Activated CD4-positive, alpha-beta T cell treated with anti-CD3 and anti-CD28 coated beads, Interleukin-2, amount 50 U/mL, for 4 hours (primary cell): ENCODE measurements at places on chromosomes 2 and 18.
A peak's percentile ranks its signal among the peaks of the same experiment; 100 is the strongest.

- DNase-seq = no peak
Observed at GRCh38 chr2:234719116-234719716, 222.3 kb upstream of the ARL4C start.

GRCh38 chr2:28277466-28277865 lies 115.2 kb upstream of the FOSL2 start:
- no peak for DNase-seq

DNA sequence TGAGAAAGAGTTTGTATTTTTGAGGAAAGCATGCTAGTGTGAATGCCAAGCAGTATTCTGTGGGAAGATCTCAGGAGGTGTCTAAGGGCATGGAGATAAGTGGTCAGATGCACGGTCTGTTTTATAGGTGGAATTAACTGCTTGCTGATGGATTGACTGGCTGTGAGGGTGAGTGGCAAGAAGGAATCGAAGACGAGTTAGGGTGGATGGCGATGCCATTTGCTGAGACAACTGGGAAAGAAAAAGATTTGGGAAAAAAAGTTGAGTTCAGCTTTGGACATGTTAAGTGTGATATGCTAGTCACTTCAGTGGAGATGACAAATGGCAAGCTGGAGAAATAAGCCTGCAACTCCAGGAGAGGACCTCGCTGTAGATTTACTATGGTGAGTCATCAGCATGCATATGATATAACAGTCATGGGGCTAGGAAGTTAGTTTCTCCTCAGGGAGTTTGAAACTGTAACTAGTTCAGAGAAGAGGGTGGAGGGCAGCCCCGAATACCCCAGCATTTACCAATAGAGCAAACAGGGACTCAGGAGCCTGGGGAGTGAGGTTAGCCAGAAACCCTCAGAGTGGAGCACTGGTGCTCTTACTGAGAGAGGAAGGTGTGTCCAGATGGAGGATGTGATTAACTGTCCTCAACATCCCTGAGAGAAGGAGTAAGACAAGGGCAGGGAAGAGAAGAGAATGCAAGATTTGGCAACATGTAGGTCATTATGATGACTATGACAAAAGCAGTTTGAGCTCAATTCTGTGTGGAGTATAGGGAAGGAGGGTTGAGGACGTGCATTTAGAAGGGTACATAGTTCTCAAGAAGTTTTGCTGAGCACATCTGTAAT lies 2.0 kb upstream of the HK2 start:
- DNase-seq = no peak

- no peak for DNase-seq
Observed at GRCh38 chr2:196170213-196170605, 1.2 kb downstream of the STK17B start.

GRCh38 chr2:37664231-37664643 lies 7.2 kb downstream of the CDC42EP3 start:
- DNase-seq = no peak

- no peak for DNase-seq
Observed at GRCh38 chr2:15648593-15649525, 57.2 kb downstream of the DDX1 start.

- DNase-seq = no peak
Observed at GRCh38 chr2:182050333-182051135, 64.9 kb downstream of the PPP1R1C start.

DNA sequence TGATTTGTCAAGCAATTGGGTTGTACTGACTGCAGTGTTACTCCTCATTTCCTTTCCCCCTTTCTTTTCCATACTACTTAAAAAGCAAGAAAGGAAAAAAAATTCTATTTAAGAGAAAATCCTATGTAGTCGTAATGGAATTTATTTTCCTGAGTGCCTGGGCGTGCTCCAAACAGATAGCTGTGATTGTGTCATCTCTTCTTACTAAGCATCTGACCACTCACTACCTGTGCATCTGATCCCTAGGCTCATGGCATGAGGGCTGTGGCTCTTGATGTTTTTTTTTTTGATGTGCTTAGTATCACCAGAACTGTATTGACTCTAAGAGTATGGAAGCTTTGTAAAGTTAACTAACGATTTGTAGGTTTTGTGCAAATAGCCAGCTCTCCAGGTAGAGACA lies 19.0 kb downstream of the CRIM1 start:
- DNase-seq = no peak

GRCh38 chr2:236317938-236318396 lies 53.8 kb upstream of the ASB18 start:
- no peak for DNase-seq

- DNase-seq = no peak
Observed at GRCh38 chr2:86519349-86519748, 43.9 kb downstream of the CHMP3 start.

- no peak for DNase-seq
Observed at GRCh38 chr2:3007135-3007534, 370.5 kb downstream of the EIPR1 start.

DNA sequence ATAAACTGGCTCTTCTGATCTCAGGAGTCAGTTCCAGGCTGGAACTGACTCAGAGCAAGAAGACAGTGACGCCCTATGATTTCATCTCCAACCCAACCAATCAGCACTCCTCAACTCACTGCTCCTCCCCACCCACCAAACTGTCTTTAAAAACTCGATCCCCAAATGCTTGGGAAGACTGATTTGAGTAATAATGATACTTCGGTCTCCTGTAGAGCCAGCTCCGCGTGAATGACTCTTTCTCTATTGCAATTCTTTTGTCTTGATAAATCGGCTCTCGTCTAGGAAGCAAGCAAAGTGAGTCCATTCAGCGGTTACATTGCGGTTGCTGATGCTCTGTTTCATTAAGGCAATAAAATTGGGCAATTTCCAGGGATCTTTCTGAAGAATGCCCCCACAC lies 1025.3 kb upstream of the CNTNAP5 start:
- no peak for DNase-seq

DNA sequence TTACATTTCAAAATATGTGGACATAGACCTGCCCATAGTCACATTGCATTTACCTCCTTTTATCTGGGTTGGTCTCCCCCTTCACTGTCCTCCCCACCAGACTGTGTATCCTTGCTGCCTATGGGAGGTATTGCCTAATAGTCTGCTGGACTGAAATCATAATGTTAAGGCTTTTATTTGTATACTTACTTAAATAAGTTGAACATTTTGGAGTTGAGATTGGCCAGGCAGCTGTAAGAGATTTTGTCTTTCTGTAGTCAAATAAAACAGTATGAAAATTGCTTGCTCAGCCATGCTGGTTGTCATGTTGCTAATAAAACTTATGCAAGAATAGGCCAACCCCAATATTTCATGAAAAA lies 280.9 kb downstream of the PTPRM start:
- DNase-seq = no peak

DNA sequence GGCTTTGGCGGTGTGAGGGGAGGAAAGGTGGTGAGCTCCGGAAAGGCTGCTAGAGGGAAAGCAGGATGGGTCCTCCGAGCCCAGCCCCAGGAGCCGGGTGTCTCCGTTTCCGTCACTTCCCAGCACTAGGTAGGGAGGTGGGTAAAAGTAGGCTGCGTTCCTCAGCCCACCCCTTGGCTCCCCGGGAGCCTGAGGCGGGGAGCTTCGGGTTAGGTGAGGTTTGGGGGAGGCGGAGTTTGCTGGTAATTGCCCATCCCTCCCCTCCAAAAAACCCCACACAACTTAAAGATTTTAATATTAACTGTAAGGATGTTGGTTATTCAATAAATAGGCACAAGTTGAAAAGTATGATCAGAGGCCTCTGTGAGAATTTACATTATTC lies 552 bp upstream of the ATF2 start:
- DNase-seq = no peak

- no peak for DNase-seq
Observed at GRCh38 chr2:96091141-96091710, 25.1 kb downstream of the ADRA2B start.

DNA sequence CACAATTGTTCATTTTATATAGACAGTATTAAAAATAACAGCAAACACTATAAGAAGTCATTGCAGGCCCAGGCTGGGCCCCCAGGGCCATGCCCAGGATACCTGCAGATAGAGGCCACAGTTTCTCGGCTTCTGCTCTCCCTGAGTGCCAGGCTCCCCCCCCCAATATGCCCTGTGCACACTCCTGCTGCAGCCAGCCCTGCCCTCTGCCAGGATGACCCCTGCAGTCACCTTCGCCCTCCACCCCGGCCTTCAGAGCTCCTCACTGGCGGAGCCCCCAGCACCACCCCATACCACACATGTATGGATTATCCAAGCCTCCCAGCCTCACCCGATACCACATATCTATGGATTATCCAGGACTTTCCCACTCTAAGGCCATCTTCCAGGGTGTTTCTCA lies 104.5 kb downstream of the TPO start:
- no peak for DNase-seq

- DNase-seq = no peak
Observed at GRCh38 chr18:69626643-69627242, 226.1 kb downstream of the DOK6 start.

DNA sequence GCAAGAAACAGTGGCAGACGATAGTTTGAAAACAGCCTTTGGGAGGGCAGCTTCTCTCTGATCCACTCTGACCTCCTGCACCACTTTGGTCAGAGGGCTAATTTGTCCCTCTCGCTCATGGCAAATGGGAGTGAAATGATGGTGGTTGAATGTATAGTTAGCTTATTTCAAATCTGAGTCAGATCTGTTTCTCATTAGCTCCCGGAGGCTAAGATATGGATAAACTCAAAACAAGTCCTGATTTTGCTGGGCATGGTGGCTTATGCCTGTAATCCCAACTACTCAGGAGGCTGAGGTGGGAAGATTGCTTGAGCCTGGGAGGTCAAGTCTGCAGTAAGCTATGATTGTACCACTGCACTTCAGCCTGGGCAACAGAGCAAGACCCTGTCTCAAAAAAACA lies 145.0 kb downstream of the ALK start:
- DNase-seq = no peak

DNA sequence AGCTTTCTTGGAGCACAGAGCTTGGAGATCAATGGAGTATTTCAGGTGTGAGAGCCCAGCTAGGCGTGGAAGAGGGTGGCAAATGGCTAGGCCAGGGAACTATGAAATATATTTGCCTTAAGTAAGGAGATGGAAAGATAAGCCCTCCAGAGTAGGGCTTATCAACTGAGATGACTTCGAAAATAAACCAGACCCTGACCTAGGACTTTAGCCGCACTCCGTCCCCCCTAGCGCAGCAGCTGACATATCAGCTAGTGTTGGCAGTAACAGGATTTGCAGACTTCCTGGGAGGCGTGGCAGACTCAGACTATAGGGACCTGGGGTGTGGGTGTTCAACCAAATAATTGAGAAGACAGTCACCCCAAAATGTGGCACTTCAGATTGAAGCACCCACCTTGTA lies 127.7 kb upstream of the EPAS1 start:
- no peak for DNase-seq

- no peak for DNase-seq
Observed at GRCh38 chr2:86624267-86624547, 542 bp upstream of the RNF103 start.

DNA sequence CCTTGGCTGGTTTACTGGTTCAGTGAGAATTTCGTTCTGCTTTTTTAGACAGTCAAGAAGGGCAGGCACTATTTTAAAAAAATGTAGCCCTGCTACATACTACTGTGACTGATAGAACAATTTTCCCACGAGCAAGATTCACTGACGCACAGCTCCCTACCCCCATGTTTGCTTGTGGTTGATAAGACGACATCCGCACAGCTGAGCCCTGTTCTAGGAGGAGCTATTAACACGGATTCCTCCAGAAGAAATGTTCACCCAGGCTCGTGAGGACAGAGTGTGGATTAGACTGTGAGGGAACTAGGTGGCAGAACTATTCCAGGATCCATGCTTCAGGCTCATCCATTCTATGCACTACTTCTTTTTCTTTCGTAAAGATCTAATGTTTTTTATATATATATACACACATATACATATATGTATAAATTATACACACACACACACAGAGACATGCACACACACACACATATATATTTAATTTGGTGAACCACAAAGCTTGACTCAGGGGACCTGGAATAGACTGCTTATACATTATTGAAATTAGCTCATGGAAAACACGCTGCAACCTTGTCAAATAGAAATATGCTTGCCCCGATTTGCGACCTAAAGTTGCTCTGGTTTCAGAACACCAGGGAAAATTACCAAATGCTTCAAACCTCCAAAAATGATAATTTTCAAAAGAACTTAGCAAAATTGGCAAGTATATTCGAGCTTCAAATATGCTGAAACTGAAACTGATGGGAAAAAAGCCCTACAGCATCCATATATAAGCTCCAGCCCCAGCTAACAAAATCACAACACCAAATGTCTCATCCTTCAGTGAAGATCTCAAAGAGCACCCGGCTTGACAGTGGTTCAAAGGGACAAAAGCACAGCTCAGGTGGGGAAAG lies 370.4 kb downstream of the SOCS6 start:
- DNase-seq = peak; percentile 35

DNA sequence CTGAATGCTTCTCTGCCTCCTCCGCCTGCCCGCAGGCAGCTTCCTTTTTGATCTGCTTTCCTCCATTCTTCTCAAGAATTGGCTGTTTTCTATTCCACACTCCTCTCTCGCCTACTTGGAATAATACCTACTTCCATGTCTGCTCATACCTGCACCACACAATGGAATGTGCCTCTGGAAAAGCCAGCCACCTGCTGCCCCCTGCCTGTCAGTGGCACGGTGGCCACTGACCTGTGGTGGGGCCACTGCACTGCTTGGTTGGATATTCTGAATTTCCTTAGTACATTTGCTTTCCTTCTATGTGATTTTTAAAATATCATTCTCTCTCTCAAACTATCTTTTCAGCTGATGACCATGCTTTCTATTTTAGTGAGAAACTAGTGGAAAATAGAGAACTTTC lies 406.9 kb downstream of the DCDC2C start:
- no peak for DNase-seq

- no peak for DNase-seq
Observed at GRCh38 chr2:95179451-95179850, 13.8 kb downstream of the ZNF2 start.

DNA sequence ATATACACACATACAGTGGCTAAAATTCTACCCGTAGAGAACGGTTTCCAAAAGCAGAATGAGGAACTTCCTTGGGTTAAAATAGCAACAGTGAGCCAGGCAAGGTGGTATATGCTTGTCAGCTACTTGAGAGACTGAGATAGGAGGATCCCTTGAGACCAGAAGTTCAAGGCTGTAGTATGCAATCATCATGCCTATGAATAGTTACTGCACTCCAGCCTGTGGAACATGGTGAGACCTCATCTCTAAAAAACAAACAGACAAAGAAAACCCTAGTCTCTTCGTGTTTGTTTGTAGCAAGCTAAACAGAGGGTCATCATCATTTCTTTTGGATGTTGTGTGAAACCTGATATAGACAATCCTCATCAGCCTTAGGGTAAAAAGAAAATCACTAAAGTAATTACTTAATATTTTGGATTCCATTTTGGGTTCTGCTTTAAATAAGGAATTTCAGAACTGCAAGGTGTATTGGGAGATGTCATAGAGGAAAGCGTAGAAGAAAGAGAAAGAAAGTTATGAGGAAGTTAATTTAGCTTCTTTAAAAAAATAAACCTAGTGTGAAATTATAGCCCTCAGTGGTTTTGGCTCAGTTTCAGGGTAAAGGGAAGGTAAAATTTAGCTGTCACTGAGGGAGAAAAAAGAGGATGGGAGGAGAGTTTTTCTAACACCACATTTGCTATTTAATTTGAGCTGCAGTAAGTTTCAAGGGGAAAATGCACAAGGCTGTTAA lies 46.5 kb downstream of the PLEK start:
- no peak for DNase-seq
